ENCODE measurements at places on chromosomes 11 and 22.

GRCh38 chr11:95570845-95571244, 218.7 kb downstream of the FAM76B start:
- DNase-seq: no peak

- no peak for DNase-seq
Measured at GRCh38 chr11:34387653-34388052, 29.8 kb upstream of the ABTB2 start.

GRCh38 chr11:120039039-120039438, 98.9 kb downstream of the TRIM29 start:
- no peak for DNase-seq

DNA sequence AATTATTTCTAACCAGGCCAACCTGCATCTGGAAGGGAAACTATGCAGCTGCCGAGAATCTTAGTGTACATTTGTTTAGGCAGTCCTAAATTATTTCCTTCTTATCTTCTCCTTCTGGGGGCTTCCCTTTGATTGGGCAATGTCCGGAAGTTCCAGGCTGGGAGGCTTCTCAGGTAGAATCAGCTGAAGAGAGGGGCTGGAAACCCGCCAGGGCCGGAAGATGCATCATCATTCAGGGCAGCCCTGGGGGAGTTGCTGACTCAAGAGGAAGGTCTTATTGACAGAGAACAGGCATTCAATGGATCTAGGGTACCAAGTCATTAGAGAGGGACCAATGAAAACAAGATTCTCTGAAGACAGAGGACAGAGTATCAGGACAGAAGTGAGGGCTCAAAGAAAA, 150.7 kb downstream of the BLID start:
- no peak for DNase-seq

DNA sequence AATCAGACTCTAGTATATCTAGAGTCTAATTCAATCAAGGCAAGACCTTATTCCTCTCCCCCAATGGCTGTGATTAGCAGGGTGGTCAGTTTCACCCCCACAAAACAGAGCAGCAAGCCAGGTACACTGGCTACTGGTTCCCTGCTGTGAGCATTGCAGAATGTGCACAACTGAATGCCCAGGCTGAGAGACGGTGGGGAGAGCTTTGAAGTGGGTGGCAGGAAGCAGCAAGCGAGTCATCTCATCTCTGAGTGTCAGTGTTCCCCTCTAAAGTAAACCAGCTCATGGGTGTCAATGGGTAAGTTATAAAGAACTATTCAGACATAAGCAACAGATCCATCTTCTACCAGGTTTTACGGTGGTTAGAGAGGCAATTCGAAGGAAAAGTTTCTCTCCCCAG, 37.6 kb downstream of the GAB4 start:
- DNase-seq: no peak

Data from DMS 273 treated with DMSO at 0.1 percent for 48 hours (cell line).